Psoas muscle (tissue), 8 donors: ENCODE measurements at places on chromosomes 3 and 15. TPM values are rescaled to one million over a fixed set of nuclear protein-coding genes. Genes with fewer than 3 reads are reported as not detected.

DNA sequence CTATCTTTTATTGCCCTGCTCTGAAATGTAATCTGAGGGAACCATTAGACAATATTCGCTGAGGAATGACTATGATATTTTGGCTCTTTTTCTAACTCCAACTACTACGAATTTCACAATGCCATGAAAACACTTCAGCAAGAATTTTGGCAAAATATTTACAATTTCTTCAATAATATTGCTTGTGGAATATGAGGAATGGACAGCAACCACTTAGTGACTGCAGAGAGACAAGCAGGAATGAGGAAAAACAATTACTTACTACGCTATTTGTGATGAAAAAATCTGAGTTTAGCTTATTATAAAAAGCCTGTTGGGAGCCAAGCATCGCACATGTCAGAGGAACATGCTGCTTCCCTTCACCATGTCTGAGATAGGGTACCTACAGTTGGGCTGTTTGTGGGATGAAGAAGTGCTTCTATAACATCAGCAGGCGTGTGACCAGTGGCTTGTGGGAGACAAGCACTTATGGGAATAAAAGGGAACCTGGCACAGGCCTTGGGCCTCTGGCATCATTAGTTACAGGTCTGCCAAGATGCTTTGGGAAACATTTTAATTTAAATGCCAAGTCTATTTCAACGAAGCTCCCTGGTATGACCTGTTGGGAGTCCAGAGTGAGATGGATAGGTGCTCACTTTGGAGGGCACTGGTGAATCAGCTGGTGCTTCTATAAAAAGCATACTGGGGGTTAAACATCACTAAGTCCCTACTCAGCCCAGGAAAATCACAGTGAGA lies 2.7 kb upstream of the PLCL2 start:
- H3K4me1 ChIP-seq, result peaks cover 40% of the 10 kb centered on the region
- H3K27me3 ChIP-seq, result no peaks in the 10 kb centered on the region
- no peaks in the 10 kb centered on the region for H3K36me3 ChIP-seq
- peak overlapping the region; percentile 99 for H3K27ac ChIP-seq
- peak overlapping the region; percentile 97 for H3K4me3 ChIP-seq

Gene CRYBG3
- 10.1 TPM for total RNA-seq

Gene FHIT
- total RNA-seq, result 10.4 TPM

Gene PEX5L
- not detected for total RNA-seq

Gene GPR156
- total RNA-seq, result 0.36 TPM

Gene AGBL1
- total RNA-seq, result 34.8 TPM

GRCh38 chr15:88479169-88479568 lies 11.7 kb downstream of the MRPS11 start:
- no peak overlapping the region for H3K27ac ChIP-seq
- no peak overlapping the region for H3K4me3 ChIP-seq
- no peaks in the 10 kb centered on the region for H3K4me1 ChIP-seq
- no peaks in the 10 kb centered on the region for H3K27me3 ChIP-seq
- DNase-seq, result no peak

- H3K27me3 ChIP-seq, result no peaks in the 10 kb centered on the region
- H3K4me3 ChIP-seq, result no peak overlapping the region
- H3K36me3 ChIP-seq, result no peaks in the 10 kb centered on the region
- H3K27ac ChIP-seq, result no peak overlapping the region
These were observed 14.3 kb downstream of the GRM2 start for GRCh38 chr3:51721062-51721745.

- H3K4me1 ChIP-seq, result no peaks in the 10 kb centered on the region
- peak overlapping the region; percentile 66 for H3K4me3 ChIP-seq
- H3K27ac ChIP-seq, result no peak overlapping the region
- no peaks in the 10 kb centered on the region for H3K36me3 ChIP-seq
These were observed 430 bp downstream of the SLCO2A1 start for GRCh38 chr3:134029256-134029733.
